ENCODE measurements at places on chromosomes 7 and 10. TPM values are rescaled to one million over a fixed set of nuclear protein-coding genes. Genes with fewer than 3 reads are reported as not detected.

DNA sequence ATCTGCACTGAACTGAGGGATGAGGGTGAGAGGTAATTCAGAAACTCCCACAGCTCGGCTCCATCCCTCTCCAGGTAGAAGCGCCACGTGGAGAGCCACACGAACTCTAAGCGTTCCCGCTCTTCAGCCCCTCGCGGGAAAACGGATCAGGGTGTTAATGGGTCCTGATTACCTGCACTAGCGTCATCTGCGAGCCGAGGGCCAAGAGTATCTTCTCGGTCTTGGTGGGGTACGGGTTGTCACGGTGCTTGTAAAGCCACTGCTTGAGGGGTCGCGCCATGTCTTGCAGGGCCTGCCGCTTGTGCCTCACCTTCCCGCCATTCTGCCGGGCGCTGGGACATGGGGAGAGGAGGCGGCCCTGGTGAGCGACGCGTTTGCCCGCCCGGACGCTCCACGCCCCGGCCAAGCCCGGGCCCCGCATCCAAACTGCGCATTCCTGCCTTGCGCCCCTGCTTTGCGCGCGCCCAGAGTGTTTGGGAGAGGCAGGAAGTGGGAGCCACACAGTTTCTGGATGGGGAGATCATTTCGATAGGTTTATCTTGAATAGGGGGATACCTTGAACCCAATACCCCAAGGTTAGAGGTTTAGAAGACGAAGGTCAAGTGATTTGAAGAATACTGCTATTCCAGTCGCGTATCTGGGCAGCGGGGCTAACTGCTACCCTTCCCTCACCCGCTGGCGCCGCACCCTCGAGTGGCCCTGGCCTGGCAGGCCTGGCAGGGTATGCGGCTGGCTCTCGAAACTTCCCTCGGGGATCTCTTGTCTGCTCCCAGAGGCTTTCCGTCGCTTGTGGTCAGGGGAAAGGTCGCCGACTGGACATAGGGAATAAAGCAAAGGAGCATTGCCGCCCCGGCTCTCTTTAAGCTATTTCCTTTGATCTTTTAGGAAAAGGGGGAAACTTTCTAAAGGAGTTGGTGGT, 4.2 kb downstream of the MKX start:
- DNase-seq = no peak

DNA sequence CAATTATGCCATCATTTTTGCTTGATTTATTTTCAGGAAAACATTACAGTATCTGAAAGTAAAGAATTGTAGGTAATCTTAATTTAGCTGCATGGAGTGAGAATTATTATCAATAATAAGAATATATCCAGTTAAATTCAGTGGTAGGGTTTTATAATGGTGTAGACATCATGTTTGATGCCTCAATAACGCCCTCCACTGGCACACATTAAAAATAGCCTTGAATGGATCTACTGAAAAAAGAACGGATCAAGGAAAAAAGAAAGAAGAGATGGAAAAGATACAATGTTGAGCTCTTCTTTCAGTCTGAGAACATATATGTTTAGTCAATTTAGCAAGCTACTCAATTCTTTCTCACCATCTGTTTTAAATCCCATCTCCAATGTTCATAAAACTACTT, 319.2 kb downstream of the CDC14C start:
- DNase-seq = no peak

The SLC16A9 gene
- total RNA-seq = 0.06 TPM

DNA sequence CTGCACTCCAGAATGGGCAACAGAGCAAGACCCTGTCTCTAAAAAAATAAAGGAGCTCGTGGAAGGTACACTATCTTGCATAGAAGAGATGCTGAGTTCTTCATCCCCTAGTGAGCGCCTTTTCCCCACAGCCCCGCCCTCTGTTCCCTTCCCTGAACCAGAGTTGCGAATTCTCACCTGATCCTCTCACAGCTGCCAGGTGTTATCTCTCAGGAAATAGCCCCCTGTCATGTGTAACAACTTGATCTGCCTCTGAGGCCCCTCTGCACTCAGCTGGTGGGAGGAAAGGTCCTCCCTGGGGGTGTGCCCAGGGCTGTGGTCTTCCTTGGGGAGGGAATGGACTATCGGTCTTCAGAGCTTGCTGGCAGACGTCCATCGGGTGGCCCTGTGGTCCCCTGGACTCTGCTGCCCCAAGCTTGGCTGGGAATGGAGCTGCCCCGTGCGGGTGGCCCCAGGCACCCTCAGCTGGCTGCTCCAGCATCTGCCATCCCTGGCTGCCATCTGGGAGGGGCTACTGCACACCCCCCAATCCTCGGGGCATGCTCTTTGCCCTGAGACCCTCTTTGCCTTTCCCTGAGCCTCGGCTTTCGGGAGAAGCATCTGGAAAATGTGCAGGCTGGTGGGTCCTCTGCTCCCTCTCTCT, 21.7 kb upstream of the BNIP3 start:
- no peak for DNase-seq

The XRCC2 gene
- total RNA-seq = 0.29 TPM

The MET gene
- total RNA-seq = 18.4 TPM

The CLRN3 gene
- total RNA-seq = 0.29 TPM

The MYL10 gene
- total RNA-seq = not detected

GRCh38 chr7:148884299-148885022, 370 bp upstream of the EZH2 start:
- DNase-seq = peak; percentile 98

Data from mesenteric fat pad (tissue), 1 donor.